ENCODE measurements at places on chromosomes 11 and 22. TPM values are rescaled to one million over a fixed set of nuclear protein-coding genes. Genes with fewer than 3 reads are reported as not detected.

DNA sequence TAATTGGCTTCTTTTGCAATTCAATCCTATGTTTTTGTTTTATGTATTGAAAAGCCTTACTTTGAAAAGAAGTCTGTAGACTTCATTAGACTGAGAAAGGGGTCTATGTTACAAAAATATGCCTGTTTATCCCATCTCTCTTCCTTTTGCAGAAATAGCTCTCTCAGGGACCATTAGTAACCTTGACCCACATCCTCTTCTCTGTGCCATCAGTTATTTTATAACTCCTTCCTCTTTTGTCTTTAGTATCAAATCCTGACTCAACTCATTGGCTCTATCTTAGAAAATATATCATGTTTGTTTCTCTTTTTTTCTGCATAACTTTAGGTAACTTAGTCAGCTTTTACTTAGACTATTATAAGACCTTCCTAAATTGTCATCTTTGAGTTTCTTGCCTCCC is 20.3 kb downstream of the ZC3H12C start:
- H3K4me3 ChIP-seq, result no peak overlapping the region
- H3K27ac ChIP-seq, result no peak overlapping the region
- DNase-seq, result no peak
- no peaks in the 10 kb centered on the region for H3K4me1 ChIP-seq
- no peaks in the 10 kb centered on the region for H3K36me3 ChIP-seq

RTN4R gene
- total RNA-seq, result 2.1 TPM

DNA sequence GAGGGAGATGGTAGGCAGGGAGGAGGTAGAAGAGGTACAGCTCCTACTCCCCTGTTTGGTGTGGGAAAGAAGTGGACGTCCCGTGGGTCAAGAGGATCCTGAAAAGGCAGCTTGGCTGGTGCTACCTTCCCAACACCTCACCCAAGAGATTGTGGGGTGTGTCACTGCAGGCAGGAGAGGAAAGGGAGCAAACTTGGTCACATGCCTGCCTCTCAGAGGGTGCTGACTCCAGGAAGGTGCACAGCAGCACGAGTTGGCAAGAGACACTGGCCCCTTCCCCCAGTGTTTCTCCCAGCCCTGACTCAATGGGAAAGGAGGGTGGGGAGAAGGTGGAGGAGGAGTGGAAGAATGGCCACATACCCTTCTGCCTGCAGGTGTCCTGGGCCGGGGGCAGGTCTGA is 99.6 kb downstream of the CSNK2A3 start:
- no peak overlapping the region for H3K4me3 ChIP-seq
- peaks cover 2% of the 10 kb centered on the region for H3K4me1 ChIP-seq

DNA sequence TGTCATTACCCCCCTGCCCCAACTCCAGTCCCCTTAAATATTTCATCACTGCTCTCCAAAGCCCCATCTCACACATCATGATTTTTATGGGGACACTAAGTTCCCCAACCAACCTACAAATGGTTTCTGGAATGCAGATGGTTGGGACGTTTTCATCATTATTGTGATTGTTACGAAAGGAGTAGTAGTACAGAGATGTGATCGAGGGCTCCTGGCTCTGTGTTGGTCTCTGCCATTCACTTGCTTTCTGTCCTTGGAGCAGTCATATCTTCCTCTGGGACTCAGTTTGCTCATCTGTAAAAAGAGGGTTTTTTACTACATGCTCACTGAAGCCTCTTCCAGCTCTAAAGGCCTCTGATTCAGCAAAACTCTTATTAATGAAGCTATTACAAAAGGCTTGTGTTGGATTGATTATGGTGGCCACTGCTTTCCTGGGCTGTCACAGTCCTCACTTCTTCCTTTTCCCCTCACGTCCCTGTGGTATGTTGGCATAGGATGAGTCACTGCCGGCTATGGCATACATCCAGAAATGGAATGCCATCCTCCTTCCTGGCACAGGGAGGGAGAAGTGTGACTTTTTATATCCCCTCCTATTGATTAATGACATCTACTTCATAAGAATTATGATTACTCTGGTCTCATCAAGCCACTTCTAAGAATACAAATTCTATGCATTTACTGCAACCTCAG is 593.7 kb downstream of the METTL15 start:
- H3K27ac ChIP-seq, result no peak overlapping the region
- H3K4me1 ChIP-seq, result no peaks in the 10 kb centered on the region
- no peak overlapping the region for H3K4me3 ChIP-seq
- H3K36me3 ChIP-seq, result no peaks in the 10 kb centered on the region

DNA sequence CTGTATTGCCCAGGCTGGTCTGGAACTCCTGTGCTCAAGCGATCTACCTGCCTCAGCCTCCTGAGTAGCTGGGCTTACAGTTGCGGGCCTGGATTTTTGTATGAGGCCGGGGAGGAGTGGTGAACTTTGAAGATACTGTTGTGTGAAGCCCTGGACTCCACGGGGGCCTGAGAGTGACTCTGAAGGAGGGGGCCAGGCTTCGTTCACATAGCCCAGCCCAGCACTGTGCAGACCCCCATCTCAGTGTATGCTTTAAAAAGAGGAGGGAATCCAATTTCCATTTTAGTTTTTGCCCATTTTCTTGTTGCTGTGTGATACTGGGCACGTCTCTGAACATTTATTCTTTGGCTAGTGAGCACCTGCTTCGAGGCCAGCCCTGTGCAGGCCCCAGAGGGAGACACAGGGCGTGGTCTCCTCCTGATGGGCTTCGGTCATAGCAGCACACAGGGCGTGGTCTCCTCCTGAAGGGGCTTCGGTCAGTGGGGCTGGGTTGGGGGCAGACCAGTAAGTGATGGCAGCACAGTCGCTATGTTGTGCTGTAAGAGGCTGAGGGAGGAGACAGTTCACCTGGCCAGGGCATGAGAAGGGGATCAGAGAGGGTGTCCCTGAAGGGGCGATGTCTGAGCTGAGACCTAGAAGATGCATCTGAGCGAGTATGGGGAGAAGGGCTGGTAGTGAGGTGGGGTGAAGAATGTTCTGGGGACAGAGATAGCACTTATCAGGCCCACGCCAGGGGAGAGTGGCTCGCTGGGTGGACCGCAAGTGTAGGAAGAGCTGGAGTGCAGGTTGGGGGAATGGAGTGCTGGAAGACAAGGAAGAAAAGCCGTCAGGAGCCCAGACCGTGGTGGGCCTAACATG is 14.0 kb downstream of the SAMM50 start:
- no peak overlapping the region for H3K27ac ChIP-seq
- H3K4me3 ChIP-seq, result no peak overlapping the region
- H3K4me1 ChIP-seq, result peaks cover 16% of the 10 kb centered on the region
- no peak for DNase-seq
- H3K27me3 ChIP-seq, result no peaks in the 10 kb centered on the region

GRCh38 chr11:19244621-19245020 is 3.9 kb upstream of the E2F8 start:
- H3K4me1 ChIP-seq, result peaks cover 11% of the 10 kb centered on the region
- H3K4me3 ChIP-seq, result no peak overlapping the region
- H3K36me3 ChIP-seq, result peaks cover 2% of the 10 kb centered on the region
- no peak overlapping the region for H3K27ac ChIP-seq

SERPIND1 gene
- total RNA-seq, result not detected

DNA sequence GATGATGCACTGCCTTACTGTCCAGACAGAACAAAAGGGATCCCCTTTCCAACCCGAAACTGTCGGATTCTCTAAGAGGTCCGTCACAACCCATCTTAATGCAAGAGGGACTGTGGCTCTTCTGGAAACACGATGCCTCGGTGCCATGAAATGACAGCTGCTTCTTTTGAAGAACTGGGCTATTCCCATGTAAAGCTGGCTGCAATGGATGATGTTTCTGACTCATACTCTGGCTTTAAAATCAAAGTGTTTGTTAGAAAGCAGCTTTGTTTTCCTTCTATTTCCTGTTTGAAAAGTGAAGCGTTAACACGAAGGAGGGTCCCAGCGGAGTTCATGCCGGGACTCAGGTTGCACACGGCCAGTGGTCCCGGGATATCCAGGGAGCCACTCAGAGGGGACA is 3.1 kb downstream of the TP53AIP1 start:
- H3K4me3 ChIP-seq, result no peak overlapping the region
- peaks cover 24% of the 10 kb centered on the region for H3K27me3 ChIP-seq
- H3K4me1 ChIP-seq, result peaks cover 2% of the 10 kb centered on the region
- no peak overlapping the region for H3K27ac ChIP-seq

DNA sequence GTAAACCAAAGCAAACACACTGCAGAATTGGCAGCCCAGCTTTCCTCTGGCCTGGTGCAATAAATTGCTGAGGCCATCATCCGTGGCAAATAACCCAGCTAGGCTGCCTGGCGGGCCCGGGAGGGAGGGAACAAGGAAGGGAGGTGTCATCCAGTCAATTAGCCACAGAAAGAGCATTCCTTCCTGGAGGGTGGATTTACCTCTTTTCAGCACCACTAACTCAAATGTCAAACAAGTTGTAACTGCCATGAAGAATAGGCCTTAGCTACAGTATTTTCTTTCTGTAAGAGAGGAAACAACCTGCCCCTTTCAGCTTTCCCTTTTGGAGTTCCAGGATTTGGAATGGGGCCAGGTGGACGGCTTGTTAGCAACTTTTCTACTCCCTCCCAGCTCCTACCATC is 163.8 kb upstream of the BDNF start:
- peaks cover 4% of the 10 kb centered on the region for H3K27me3 ChIP-seq
- H3K27ac ChIP-seq, result no peak overlapping the region
- DNase-seq, result no peak
- H3K4me1 ChIP-seq, result no peaks in the 10 kb centered on the region
- no peaks in the 10 kb centered on the region for H3K36me3 ChIP-seq

DNA sequence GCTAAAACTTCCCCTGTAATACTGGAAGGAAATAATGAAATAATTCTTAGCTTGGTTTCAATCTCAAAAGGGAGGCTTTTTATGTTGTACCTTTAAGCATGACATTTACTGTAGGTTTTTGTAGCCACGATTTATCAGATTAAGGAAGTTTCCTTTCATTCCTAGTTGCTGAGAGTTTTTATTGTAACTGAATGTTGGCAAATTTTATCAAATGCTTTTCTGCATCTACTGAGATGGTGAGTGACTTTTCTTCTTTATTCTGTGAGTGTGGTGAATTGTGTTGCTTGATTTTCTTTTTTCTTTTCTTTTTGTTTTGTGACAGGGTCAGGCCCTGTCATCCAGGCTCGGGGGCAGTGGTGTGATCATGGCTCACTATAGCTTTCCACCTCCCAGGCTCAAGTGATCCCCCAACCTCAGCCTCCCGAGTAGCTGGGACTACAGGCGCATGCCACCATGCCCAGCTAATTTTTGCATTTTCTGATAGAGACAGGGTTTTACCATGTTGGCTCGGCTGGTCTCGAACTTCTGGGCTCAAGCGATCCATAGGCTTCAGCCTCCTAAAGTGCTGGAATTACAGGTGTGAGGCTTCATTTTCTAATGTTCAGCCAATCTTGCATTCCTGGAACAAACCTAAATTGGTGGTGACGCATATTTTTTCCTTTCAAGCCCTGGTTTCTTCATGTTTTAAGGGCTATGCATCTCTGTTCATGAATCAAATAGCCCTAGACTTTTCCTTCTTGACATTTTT is 26.2 kb downstream of the SUSD2 start:
- no peak overlapping the region for H3K4me3 ChIP-seq
- DNase-seq, result no peak
- peak overlapping the region; percentile 54 for H3K27ac ChIP-seq
- H3K27me3 ChIP-seq, result peaks cover 5% of the 10 kb centered on the region
- H3K36me3 ChIP-seq, result peaks cover 2% of the 10 kb centered on the region

SLC17A6 gene
- not detected for total RNA-seq

DNA sequence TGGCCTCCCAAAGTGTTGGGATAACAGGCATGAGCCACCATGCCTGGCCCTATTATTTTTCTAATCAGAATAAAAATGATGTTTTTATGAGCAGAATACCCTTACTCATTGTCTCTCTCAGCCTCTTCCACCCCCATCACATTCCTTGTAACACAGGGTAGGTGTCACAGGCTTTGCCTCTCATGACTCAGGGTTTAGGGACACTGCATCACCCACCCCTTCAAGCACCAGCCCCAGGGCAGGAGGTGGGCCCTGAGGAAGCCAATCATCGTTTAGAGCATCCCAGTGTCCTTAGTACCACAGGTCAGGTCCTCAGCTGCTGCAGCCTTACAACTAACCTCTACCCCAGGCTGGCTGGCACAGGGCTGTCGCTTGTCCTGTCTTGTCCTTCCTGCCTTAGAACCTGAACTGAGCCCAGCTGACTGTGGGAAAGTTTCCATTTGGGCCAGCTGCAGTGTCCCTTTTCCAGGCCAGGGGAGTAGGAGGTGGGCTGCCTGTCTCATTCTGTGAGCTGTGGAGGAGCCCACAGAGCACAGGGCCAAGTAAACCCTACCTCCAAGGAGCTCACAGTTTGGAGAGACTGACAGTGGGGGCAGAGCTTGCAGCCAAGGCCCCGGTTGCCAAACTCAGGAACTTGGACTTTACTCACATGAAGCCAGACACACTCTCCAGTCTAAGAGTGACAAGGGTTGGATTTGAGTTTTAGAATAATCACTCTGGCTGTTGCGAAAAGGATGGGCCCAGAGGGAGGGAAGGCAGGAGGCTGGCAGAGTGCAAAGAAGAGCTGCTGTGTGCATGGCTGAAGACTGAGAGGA is 19.5 kb upstream of the UVRAG start:
- H3K27me3 ChIP-seq, result no peaks in the 10 kb centered on the region
- H3K4me1 ChIP-seq, result peaks cover 4% of the 10 kb centered on the region
- H3K36me3 ChIP-seq, result no peaks in the 10 kb centered on the region
- DNase-seq, result no peak
